Kidney (tissue), 22 donors: ENCODE measurements at places on chromosomes 5 and 9. TPM values are rescaled to one million over a fixed set of nuclear protein-coding genes. Genes with fewer than 3 reads are reported as not detected.

Gene GABRB2
- 0.90 TPM for polyA plus RNA-seq

Gene ENC1
- 5.3 TPM for polyA plus RNA-seq

Gene VCAN
- 2.1 TPM for polyA plus RNA-seq

Gene ITK
- polyA plus RNA-seq = 0.11 TPM
